ENCODE measurements at places on chromosomes 7 and 10.

DNA sequence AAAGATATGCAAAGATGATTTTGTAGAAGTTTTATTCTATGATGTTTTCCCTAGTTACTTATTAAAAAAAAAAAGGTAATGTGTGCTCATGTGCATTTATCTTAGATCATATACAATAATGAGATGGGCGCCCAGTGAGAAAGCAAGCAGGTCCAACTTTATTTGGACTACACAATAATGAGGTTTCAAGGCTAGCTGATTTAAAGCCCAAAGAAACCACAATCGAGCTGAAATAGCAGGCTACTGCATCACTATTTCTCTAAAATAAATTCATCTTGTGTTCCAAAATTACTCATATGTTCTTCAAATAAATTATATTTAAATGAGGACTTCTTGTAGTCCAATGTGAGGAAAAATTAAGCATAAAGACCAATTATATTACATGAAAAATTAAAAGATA lies 110.1 kb downstream of the JMJD1C start:
- no peak for DNase-seq

GRCh38 chr7:45624392-45624760 lies 50.2 kb downstream of the ADCY1 start:
- no peak for DNase-seq

- DNase-seq = no peak
Observed at GRCh38 chr7:140596519-140597427, 43.8 kb downstream of the DENND2A start.

- no peak for DNase-seq
Observed at GRCh38 chr10:4685904-4686643, 139.9 kb upstream of the AKR1E2 start.

DNA sequence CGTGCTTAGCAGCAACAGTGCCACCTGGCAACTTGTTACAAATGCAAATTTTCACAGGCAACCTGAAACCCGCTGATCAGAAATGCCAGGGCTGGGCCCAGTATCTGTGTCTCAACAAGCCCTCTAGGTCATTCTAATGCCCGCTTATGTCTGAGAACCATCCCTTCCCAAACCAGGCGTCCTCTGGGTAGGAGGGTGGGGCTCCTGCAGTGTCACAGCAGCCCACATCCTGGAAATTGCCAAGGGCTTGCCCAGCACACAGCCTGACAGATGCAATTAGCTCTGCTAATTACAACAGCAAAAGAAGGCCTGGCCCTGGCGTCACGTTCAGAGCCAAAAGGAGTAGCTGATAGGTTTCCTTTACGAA lies 15.9 kb downstream of the ITPRIP start:
- no peak for DNase-seq

- DNase-seq = no peak
Observed at GRCh38 chr10:100167553-100168312, 18.1 kb downstream of the ERLIN1 start.

GRCh38 chr7:16268821-16269768 lies 152.2 kb downstream of the CRPPA start:
- DNase-seq = no peak

DNA sequence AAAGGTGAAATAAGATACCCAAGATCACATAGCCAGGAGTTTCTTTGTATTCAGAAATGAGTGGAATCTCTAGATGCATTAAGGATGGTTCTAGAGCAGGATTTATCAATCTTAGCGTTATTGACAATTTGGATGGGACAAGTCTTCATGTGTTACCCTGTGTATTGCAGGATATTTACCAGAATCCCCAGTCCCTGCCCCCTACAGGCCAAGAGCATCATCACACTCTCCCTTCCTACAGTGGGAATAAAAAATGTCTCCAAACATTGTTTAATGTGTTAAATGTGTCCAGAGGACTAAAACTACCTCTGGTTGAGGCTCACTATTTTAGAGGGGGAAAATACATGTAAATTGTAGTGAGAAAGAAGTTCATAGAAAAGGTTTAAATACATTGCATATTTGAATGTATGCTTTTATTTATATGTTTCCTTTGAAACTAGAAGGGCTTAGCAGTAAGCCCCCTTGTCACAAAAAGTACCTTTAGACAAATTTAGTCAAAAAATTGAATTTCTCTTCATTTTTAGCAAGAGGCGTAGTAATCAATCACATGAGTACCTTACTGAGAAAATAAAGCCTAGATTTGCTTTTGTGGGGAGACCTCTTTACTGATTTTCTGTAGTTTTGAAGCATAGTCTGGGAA lies 141.2 kb downstream of the MLLT10 start:
- no peak for DNase-seq

DNA sequence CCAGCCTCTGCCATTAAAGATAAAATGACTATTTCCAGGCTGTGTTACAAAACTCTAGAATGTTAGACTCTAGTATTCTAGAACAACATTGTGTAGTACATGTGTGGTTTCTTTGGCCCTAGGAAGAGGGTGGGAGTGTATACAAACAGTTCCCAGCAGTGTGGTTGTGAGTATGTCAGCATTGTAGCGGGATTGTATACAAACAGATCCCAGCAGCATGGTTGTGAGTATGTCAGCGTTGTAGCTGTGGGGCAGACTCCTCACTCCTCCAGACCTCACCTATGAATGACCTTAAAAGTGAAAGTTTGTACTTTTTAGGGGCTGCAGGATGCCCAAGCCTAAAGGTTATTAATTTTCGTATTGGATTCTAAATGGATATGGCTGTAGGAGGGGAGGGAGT lies 6.9 kb upstream of the ACSL5 start:
- DNase-seq = no peak

DNA sequence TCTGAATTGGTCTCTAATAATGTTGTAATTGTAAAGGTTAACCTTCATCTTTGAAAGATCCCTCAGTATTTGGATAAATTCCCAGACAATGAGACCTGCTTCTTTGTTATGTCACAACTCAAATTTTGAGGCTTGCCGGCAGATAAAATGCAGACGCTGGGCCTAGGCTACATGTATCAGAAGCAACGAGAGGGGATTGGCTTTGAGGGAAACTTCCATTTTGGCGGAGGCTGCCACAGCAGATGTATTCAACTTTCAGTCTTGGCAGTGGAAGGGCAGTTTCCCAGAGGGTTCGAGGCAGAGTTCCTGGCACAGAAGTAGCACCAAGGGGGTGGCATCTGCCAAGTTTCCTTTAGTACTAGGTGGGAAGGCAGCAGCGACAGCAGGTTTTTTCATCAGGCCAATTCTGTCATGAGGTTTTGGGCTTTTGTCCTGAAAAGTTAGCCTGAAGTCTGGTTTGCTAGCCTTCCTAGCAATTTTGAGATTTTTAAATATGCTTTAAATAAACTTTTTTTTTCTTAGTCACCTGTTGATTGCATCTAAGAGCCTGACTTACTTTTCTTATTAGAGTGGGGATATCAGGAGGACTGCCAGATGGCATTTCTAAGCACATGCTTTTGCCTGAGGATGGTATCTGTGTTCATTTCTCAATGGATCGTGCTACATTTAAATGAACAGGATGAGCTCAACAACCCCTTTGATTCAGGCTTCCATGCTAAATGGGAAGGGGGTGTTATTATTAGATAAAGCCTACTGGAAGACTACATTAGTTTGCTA lies 89.5 kb upstream of the FAM3C start:
- no peak for DNase-seq

Data from bone marrow (tissue), 2 donors.